GM12865 (cell line): ENCODE measurements at places on chromosomes 11 and 22.
A peak's percentile ranks its signal among the peaks of the same experiment; 100 is the strongest.

GRCh38 chr22:24076091-24076867, 65.2 kb downstream of the CABIN1 start:
- DNase-seq, result no peak

DNA sequence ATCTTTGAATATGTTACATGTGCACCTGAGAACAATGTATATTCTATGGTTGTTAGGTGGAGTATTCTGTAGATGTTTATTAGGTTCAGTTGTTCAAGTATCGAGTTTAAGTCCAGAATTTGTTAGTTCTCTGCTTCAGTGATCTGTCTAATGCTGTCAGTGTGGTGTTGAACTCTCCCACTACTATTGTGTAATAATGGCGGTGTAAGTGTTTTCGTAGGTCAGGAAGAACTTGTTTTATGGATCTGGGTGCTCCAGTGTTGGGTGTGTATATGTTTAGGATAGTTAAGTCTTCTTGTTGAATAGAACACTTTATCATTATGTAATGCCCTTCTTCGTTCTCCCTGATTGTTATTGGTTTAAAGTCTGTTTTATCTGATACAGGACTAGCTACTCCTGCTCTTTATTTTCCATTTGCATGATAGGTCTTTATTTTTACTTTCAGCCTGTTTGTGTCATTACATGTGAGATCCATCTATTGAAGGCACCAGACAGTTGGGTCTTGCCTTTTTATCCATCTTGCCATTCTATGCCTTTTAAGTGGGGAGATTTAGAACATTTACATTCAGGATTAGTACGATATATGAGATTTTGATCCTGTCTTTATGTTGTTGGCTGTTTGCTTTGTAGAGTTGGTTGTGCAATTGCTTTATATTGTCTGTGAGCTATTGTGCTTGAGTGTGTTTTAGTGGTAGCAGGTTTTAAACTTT, 121.6 kb downstream of the DDX10 start:
- DNase-seq, result no peak

GRCh38 chr11:32963721-32964120, 52.0 kb upstream of the DEPDC7 start:
- DNase-seq, result no peak

- DNase-seq, result no peak
These were observed 63.8 kb downstream of the ST14 start for GRCh38 chr11:130223291-130223971.

GRCh38 chr22:23909296-23909898, 15.2 kb downstream of the MIF start:
- DNase-seq, result no peak

DNA sequence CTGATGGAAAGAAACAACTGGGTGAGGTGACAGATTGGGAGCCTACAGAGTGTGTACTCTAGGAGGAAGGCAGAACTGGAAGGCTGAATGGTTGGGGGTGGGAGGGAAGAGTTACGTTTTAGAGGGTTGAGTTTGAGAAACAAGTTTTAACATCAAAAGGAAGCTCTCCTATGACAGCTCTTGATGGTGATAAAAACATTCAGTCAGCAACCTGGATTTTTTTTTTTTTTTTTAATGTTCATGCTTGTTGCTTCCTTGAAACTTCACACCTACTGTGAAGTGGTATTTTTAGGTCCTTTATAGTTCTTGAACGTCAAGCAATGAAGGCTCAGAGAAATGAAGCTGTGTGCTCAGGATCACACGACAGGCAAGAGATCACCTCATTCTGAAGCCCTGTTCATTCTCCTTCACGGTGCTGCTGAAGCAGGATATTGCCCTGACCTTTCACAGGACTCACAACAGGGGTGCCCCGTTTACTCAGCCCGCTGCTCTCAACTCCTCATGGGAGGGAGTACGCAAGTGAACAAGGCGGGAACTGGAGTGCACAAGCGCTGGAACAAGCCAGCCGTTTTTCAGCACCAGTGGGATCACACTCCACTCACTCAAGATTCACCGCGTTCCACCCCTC, 1.6 kb upstream of the TMEM109 start:
- DNase-seq, result no peak

GRCh38 chr11:22049276-22049675, 143.6 kb upstream of the ANO5 start:
- no peak for DNase-seq

- DNase-seq, result no peak
These were observed 59.4 kb upstream of the LYVE1 start for GRCh38 chr11:10627816-10628215.

DNA sequence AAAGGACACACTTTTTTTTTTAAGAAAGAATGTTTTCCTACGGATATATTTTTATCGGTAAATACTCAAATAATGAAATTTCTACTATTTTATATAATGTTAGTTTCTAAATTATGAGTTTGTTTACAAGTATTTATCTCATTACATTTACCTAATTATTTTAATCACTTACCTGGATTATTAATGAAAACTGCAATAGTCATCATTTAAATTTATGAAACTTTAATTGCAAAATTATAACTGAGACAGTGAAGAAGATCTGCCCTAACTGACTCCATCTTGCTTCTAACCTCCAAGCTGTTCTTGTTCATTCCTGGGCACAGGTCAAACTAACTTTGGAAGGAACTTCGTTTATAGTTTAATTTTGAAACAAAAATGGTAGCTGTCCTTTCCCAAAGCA, 25.2 kb upstream of the VSTM5 start:
- no peak for DNase-seq

DNA sequence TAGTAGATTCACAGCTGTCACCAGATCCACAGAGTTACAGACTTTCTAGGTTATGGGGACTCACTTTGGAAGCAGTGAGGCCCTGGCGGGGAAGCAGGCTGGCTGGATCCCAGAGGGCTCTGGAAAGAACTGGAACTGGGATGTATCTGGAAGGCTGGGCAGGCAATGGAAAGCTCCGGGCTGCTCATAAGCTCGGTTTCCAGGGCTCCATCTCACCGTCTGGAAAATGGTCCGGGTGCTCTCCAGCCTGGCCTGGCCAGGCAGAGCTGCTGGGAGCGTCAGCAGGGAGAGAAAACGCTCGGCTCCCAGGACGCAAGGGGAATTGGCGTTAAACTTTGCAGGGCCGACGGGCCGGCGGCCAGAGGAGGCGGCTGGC, 335 bp upstream of the SEZ6L start:
- no peak for DNase-seq

- DNase-seq, result no peak
These were observed 1.4 kb downstream of the AIFM3 start for GRCh38 chr22:20968281-20968977.

DNA sequence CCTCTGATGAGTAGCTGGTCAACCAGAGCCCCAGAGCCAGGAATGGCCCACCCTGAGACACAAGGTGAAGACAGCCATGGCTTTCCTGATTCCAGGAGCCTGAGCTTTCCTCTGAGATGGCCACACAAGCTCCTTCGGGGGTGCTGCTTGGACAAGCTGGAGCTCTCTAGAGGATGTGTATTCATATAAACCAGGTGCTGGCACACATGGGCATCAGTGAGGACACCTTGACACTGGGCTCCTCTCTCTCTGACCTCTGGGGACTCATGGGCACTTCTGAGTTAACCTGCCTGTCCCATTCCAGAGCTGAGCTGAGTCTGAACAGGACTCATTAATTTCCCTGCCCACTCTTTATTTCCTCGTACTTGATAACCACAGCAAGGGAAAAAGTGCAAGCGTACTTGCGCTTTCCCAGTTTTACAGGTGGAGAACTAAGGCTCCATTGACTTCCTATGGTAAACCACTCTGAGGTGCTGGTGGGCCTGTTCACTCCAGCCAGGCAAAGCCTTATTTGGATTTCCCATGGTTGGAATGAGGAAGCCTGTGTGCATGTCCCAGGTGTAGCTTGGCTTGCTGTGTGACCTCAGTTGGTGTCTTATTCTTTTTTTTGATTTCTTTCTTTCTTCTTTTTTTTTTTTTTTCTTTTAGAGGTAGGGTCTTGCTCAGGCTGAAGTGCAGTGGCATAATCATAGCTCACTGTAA, 25.4 kb downstream of the INSC start:
- DNase-seq, result no peak

DNA sequence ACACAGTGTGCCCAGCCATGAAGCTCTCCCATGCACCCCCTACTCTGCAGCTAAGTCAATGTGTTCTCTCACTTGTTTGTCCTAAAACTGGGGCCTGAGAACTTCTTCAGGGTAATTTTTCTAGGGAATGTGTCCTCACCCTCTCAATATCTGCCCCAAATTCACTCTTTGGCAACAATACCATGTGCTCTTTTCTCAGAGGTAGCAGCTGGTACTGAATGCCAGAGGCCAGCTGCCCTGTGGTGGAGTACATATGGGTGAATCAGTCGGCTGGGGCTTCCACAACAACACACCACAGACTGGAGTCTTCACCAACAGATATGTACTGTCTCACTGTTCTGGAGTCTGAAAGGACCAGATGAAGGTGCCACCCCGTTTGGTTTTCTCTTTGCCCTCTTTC, 97.7 kb upstream of the TOP3B start:
- DNase-seq, result no peak

- no peak for DNase-seq
These were observed 359.0 kb downstream of the LARGE1 start for GRCh38 chr22:33561149-33561807.

DNA sequence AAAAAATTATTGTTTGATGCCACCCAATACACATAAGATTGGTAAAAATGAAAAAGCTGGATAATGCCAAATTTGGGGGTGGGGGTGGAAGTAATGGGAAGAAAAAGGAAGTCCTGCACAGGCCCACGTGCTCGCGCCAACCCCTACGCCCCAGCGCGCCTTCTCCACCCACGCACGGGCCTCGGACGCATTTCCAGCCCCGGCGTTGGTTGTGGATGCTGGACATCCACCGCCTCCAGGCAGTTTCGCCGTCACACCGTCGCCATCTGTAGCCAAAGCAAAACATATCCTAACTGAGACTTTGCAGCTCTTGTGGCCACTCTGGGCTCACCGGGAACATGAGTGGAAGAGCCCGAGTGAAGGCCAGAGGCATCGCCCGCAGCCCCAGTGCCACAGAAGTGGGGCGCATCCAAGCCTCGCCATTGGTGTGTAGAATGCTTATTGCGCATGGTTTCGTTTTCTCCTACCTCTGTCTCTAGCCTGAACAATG, at the start of gene PIWIL4:
PIWIL4 (plus strand) TSS at position 188 of the 490 bp plus-strand sequence; CDS start at position 339, 151 bp downstream.
- DNase-seq, result no peak

DNA sequence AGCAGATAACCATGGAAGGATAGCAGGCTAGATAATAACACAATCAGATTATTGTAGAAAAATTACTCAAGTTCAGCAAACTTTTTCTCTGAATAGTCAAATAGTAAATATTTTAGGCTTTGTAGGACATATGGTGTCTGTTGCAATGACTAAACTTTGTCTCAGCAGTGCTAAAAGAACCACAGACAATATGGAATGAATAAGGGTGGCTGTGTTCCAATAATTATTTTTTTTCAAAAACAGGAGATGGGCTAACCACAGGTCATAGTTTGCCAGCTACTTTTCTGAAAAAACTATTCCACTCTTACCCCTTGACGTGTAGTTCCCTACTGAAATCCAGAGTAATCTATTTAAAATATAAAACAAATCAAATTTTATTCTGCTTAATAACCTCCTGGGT, 153.9 kb upstream of the LRRC4C start:
- no peak for DNase-seq

- no peak for DNase-seq
These were observed 85.2 kb upstream of the ARHGAP32 start for GRCh38 chr11:129277198-129277843.

DNA sequence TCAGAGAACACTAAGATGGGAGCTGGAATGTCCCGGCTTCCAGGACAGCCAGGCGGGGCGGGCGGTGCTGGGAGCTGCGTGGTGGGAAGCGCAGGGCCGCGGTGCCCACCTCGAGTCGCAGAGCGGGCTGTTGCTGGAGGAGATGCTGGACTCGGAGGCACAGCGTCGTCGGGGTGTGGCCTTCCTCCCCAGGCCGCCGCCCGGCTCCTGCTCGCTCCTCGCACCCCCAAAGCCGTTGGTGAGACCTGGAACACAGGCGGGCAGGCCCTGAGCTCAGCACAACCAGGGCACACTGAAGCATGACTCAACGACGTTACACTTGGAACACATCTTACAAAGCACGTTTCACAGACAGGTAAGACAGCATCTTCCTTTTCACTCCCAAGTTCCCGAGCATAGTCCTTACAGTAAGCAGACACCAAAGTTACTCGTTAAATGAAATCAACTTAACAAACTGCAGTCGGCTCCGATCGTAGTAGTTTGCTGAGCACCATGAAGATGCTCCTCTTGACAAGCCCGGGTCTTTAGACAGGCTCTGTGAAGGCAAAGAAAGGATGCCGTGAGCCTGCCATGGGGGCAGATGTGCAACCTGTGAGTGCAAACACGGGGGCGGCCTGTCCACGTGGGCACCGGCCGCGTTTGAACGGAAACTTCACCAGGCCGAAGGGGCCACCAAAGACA, 50.0 kb downstream of the BRD1 start:
- DNase-seq, result no peak

GRCh38 chr11:119567688-119568582, 145.0 kb upstream of the THY1 start:
- DNase-seq, result peak; percentile 75

DNA sequence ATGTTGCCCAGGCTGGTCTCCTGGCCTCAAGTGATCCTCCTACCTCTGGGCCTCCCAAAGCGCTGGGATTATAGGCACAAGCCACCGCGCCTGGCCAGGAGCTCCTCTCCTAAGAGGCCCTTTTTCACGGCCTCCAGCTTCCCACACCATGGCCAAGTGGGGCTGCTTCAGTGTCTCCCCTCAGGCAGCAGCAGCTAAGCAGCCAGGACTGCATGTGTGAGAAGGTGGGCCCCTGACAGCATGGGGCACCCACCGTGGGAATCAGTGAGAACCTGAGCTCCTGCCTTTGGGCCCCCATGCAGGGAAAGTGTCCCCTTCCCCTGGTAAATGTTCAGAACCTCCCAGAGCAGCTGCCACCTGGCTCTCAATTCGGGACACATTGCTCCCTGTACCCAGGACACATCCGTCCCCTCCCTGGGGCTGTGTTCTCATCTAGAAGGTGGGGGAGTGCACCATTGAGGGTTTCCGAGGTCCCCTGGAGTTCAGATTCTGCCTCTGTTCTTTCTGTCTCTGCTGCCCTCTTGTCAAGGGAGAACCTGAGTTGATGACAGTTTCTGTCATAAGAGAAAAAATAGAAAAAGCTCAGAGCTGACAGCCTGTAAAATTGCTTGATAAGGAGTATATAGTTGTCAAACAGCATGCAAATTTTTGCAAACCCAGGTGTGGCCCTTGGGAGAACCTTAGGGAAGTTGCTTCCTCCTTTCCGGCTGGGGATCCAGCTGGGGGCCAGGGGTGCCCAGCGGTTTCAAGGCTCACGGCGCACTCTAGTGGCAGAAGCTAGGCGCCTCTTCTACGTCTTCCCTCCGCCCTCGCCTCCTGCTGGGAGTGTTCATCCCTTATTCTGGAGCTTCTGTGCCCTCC, 29.7 kb downstream of the FAM83F start:
- peak; percentile 71 for DNase-seq

GRCh38 chr22:26286091-26286820, 117.0 kb downstream of the SEZ6L start:
- no peak for DNase-seq
